ENCODE measurements at places on chromosomes 11 and 22. TPM values are rescaled to one million over a fixed set of nuclear protein-coding genes. Genes with fewer than 3 reads are reported as not detected.

DNA sequence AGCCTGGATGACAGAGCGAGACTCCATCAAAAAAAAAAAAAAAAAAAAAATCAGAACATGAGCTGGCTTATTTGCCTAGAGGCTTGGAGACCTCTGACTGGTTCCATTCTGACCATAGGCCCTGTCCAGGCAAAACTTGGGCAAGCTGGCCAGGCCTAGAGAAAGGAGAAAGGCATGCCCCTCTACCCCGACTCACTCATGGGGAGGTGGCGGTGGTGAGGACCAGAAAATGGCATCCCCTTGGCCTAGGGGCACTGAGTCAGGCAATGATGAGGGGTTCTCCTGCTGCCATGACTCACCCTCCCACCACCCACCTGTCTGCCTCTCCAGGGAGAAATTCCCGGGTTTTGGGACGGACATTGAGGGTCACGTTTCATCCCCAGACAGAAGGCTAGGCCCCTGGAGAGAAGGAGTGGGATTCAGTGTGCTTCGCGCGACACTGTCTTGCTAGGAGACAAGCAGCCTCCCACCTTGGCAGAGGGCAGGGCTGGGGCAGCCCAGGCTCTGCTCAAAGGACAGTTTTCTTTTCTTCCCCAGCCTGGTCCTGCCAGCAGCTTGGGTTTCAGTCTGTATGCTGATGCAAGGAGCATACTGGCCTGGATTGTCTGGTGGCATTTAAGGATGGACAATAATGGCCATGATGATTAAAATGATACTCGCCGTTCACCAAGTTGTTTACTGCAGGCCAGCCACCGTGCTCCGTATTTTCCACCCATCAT, 17.2 kb downstream of the TOB2 start:
- no peak for DNase-seq

DNA sequence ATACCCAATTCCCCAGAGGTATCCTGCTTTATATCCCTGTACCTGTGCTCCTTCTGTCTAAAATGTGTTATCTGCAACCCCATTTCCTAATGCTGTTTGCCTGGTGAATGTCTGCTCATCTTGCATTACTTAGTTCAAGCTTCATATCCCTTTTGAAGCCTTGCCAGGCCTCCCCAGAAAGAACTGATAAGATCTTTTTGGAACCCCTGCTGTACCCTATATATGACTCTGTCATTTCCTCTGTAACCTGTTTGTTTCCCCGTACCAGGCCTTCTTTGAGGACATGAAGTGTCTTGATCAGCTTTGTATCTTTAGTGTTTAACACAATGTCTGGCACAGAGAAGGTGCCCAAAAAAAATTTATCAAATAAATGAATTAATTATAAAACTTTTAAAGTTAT, 77.6 kb downstream of the LIF start:
- DNase-seq = no peak

DNA sequence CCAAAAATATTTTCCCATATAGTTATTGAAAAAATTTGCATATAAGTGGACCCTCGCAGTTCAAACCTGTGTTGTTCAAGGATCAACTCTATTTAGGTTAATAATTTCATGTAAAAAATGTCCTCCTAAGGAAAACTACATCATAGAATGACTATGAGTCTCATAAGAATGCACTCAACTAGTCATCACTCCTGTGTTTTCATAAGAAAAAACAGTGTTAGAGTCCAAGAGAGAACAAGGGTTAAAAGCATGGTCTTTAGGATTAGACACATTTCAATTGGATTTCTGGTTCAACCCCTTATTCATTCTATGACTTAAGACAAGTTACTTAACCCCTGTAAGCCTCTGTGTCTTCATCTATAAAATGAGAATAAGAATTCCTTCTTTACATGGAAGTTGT, 5.1 kb downstream of the PARVA start:
- DNase-seq = no peak

DNA sequence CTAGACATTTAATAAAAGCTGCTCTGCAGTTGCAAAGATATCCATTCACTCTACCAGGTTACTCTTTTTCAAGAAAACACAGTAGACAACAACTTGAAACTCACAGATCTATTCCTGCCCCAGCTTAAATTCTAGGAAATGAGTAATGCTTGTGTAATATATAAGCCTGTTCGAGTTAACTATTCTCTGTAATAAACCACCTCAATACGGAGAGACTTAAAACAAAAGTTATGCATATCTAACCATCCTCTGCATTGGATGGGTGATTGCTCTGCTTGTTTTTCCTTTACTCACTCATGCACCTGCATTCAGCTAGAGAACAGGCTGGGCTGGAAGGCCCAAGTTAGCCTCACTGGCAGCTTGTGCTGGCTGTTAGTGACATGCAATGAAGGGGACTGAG, 13.3 kb downstream of the LRRC4C start:
- DNase-seq = no peak

- no peak for DNase-seq
These were observed 9.0 kb upstream of the TMEM121B start for GRCh38 chr22:17130199-17130598.

- DNase-seq = no peak
These were observed 11.5 kb upstream of the MRGPRF start for GRCh38 chr11:69024509-69024908.

The XKR3 gene
- not detected for total RNA-seq

The YPEL4 gene
- 0.43 TPM for total RNA-seq
